ENCODE measurements at places on chromosomes 4 and X.

GRCh38 chr4:123674762-123675465 is 278.3 kb downstream of the SPRY1 start:
- DNase-seq = no peak
- H3K27me3 ChIP-seq = no peaks in the 10 kb centered on the region
- peaks cover 21% of the 10 kb centered on the region for H3K4me1 ChIP-seq
- no peaks in the 10 kb centered on the region for H3K36me3 ChIP-seq

- no peak overlapping the region for H3K4me3 ChIP-seq
- H3K4me1 ChIP-seq = no peaks in the 10 kb centered on the region
- no peaks in the 10 kb centered on the region for H3K27me3 ChIP-seq
These were observed 133.0 kb downstream of the SNCA start for GRCh38 chr4:89703829-89704590.

DNA sequence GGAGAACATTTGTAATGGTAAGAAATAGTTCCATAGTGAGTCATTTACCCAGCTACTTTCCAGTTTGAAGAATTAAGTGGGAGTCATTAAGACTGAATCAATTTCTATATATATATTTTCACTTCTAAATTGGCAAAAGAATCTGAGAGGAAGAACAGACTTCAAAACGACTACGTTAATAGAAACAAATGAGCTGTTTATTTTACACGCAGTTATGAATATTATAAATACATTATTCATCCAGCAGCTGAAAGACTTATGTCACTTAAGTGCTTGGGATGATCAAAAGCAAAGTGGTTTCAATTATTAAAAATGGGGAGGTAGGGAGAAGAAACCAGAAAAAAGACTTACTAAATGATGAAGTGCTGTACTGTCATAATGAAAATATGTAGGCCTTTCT is 260.5 kb upstream of the DDX53 start:
- H3K4me1 ChIP-seq = no peaks in the 10 kb centered on the region
- no peak for DNase-seq
- no peaks in the 10 kb centered on the region for H3K27me3 ChIP-seq
- no peak overlapping the region for H3K27ac ChIP-seq
- H3K4me3 ChIP-seq = no peak overlapping the region
- H3K36me3 ChIP-seq = no peaks in the 10 kb centered on the region

GRCh38 chrX:30689116-30689515 is 35.9 kb downstream of the GK start:
- no peaks in the 10 kb centered on the region for H3K27me3 ChIP-seq
- no peak overlapping the region for H3K4me3 ChIP-seq
- H3K4me1 ChIP-seq = no peaks in the 10 kb centered on the region
- DNase-seq = no peak

- no peak overlapping the region for H3K27ac ChIP-seq
- H3K4me3 ChIP-seq = no peak overlapping the region
- no peaks in the 10 kb centered on the region for H3K36me3 ChIP-seq
- no peak for DNase-seq
These were observed 129.5 kb downstream of the TSPAN5 start for GRCh38 chr4:98528882-98529281.

- DNase-seq = no peak
- no peaks in the 10 kb centered on the region for H3K36me3 ChIP-seq
- no peak within 1 kb of the TSS for H3K27ac ChIP-seq
- H3K27me3 ChIP-seq = no peaks in the 10 kb centered on the region
- no peaks in the 10 kb centered on the region for H3K4me1 ChIP-seq
- no peak within 1 kb of the TSS for H3K4me3 ChIP-seq
These were observed at the start of gene GPRASP1 for GRCh38 chrX:102651242-102652011. GPRASP1 (plus strand) TSS chrX:102651483; CDS start chrX:102653914, 2,431 bp downstream.

- no peaks in the 10 kb centered on the region for H3K27me3 ChIP-seq
- peaks cover 14% of the 10 kb centered on the region for H3K4me1 ChIP-seq
- H3K36me3 ChIP-seq = no peaks in the 10 kb centered on the region
- no peak for DNase-seq
- no peak overlapping the region for H3K4me3 ChIP-seq
- H3K27ac ChIP-seq = no peak overlapping the region
These were observed 10.4 kb downstream of the AFF1 start for GRCh38 chr4:86944964-86945781.

DNA sequence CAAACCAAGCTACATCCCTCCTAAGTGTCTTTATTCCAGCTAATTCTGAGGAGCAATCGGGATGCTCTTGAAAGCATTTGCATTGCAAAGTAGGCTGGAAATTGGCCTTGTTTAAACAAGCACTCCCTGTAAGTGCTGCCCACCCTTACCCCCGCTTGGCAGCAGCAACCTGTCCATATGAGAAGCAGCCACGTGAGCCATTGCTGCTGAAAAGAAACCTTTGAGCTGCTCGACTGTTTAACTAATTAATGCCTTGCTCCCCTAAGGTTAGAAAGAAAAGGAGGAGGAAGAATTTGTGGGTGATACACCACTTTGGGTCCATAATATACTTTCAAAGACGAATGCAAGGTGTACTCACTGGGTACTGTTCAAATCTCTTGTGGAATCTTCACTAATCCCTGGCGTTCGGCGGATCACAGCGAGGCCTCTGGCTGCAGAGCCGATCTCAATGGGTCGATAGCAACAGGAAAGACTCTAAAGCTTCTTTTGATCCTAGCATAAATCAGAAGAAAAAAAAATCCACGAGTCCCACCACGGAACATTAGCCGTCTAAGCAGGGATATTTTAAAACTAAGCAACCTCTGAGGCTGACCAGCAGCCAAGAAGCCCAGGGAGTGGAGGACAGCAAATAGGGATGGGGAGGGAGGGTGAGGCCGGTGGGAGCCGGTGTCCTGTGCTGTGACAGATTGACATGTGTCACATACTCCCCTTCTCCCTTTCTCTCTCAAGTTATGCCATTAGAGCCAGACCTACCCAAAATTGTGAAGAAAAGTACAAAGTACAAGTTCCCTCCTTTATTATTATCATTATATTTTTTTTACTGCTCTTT is 37.2 kb upstream of the MGST2 start:
- no peak overlapping the region for H3K27ac ChIP-seq
- H3K4me3 ChIP-seq = no peak overlapping the region
- no peak for DNase-seq
- H3K36me3 ChIP-seq = no peaks in the 10 kb centered on the region

DNA sequence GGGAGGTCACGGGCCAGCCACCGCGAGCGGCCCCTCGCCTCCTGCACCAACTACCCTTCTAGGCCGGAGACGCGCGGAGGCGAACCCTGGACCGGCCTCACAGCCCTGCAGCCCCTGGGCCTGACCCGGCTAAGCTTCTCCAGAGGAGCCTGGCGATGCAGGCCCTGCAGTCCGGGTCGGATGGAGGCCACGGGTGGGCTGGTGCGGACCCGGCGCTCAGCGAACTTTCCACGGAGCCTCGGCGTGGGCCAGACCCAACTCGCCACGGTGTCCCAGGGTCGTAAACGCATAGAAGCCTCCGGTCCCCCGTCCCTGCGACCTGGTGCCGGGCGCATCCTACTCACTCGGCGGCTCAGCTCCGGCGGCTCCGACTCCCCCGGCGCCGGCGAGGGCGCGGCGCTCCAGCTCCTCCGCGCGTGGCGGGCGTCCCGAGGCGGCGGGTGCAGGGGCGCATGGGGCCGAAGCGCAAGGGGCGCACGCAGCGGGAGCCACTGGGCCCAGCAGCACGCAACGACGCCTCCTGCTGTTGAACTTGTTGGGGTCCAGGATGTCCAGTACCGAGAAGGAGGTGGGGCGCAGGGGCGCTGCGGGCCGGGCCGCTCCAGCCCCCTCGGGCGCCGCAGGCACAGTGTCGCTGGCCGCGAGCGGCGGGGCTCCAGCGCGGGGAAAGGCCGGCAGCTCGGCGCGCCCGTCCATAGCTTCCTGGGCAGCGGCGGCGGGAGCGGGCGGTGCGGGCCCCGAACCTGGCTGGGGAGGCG is 427 bp downstream of the NKX1-1 start:
- no peaks in the 10 kb centered on the region for H3K36me3 ChIP-seq
- no peaks in the 10 kb centered on the region for H3K4me1 ChIP-seq
- no peak overlapping the region for H3K27ac ChIP-seq
- no peak for DNase-seq
- H3K27me3 ChIP-seq = peaks cover 14% of the 10 kb centered on the region

GRCh38 chr4:3010577-3010976 is 47.2 kb downstream of the GRK4 start:
- H3K27me3 ChIP-seq = no peaks in the 10 kb centered on the region
- H3K4me3 ChIP-seq = 0 out of 2 replicates have a peak overlapping the region, but pooled peaks have one; percentile 5
- peak overlapping the region; percentile 65 for H3K27ac ChIP-seq
- peaks cover 14% of the 10 kb centered on the region for H3K4me1 ChIP-seq
- DNase-seq = peak; percentile 52
- H3K36me3 ChIP-seq = no peaks in the 10 kb centered on the region

GRCh38 chrX:33989936-33990335 is 142.2 kb downstream of the FAM47A start:
- H3K4me3 ChIP-seq = no peak overlapping the region
- no peak for DNase-seq
- H3K27ac ChIP-seq = no peak overlapping the region
- H3K27me3 ChIP-seq = no peaks in the 10 kb centered on the region
- H3K36me3 ChIP-seq = no peaks in the 10 kb centered on the region

- H3K4me1 ChIP-seq = peaks cover 16% of the 10 kb centered on the region
- no peak for DNase-seq
- H3K36me3 ChIP-seq = no peaks in the 10 kb centered on the region
- H3K27ac ChIP-seq = no peak overlapping the region
These were observed 37.0 kb downstream of the NPY5R start for GRCh38 chr4:163380703-163381102.

- no peaks in the 10 kb centered on the region for H3K36me3 ChIP-seq
- peaks cover 3% of the 10 kb centered on the region for H3K27me3 ChIP-seq
- H3K4me3 ChIP-seq = no peak overlapping the region
- H3K27ac ChIP-seq = no peak overlapping the region
These were observed 25.2 kb downstream of the PDGFRA start for GRCh38 chr4:54254116-54254914.
